ENCODE measurements at places on chromosomes 3 and 15. TPM values are rescaled to one million over a fixed set of nuclear protein-coding genes. Genes with fewer than 3 reads are reported as not detected.

GRCh38 chr3:63674586-63674985, 22.1 kb downstream of the SNTN start:
- H3K4me1 ChIP-seq, result no peaks in the 10 kb centered on the region
- H3K36me3 ChIP-seq, result no peaks in the 10 kb centered on the region
- H3K27ac ChIP-seq, result no peak overlapping the region

Gene TTLL13
- total RNA-seq, result 0.96 TPM

- no peaks in the 10 kb centered on the region for H3K27me3 ChIP-seq
- H3K36me3 ChIP-seq, result no peaks in the 10 kb centered on the region
- peaks cover 54% of the 10 kb centered on the region for H3K4me1 ChIP-seq
- peak overlapping the region; percentile 89 for H3K4me3 ChIP-seq
Measured at GRCh38 chr15:52680041-52680391, 828 bp upstream of the ATOSA start.

Gene IMPG2
- 0.05 TPM for total RNA-seq

Gene GOLGA8N
- total RNA-seq, result 2.4 TPM

DNA sequence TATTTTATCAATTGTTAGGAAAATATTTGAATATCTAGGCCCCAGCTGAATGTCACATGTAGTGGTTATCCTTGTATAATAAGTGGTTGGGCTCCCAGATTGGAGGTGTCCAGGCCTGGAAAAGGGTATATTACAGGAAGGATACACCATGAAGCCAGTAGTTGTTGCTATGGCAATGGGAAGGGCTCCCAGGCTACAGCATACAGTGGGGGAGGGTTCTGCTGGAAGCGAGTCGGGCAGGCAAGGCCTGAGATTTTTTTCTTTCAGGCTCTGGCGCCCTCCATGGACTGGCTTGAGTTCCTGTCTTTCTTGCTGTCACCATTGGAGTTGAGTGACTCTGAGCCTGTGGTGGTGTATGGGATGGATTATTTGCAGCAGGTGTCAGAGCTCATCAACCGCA, 8.9 kb downstream of the ECE2 start:
- H3K4me3 ChIP-seq, result no peak overlapping the region
- peak; percentile 67 for DNase-seq

Gene CCDC39
- not detected for total RNA-seq

Gene LMAN1L
- not detected for total RNA-seq

DNA sequence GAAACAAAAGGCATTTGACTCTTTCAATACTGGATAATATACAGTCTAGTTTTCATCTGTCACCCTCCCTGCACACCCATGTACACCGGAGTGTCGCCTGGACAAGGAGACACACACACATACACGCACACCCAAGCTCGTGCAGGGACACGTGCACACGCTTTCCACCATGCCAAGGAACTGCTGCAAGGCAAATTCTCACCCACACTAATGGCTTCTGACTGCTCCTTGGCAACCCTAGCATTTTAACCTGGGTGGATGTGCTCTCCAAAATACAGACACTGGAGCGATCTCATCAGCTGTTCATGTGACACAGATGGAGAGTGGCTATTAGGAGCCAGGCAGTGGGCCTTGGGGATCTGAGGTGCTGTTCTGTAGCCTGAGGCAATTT, 61.6 kb downstream of the MEIS2 start:
- DNase-seq, result no peak
- peaks cover 8% of the 10 kb centered on the region for H3K4me1 ChIP-seq
- H3K36me3 ChIP-seq, result no peaks in the 10 kb centered on the region
- H3K27ac ChIP-seq, result no peak overlapping the region
- no peaks in the 10 kb centered on the region for H3K27me3 ChIP-seq

GRCh38 chr15:77167406-77167805, 96.5 kb upstream of the TSPAN3 start:
- H3K27ac ChIP-seq, result no peak overlapping the region
- no peak overlapping the region for H3K4me3 ChIP-seq
- DNase-seq, result no peak
- H3K4me1 ChIP-seq, result no peaks in the 10 kb centered on the region
- H3K27me3 ChIP-seq, result no peaks in the 10 kb centered on the region
- no peaks in the 10 kb centered on the region for H3K36me3 ChIP-seq

DNA sequence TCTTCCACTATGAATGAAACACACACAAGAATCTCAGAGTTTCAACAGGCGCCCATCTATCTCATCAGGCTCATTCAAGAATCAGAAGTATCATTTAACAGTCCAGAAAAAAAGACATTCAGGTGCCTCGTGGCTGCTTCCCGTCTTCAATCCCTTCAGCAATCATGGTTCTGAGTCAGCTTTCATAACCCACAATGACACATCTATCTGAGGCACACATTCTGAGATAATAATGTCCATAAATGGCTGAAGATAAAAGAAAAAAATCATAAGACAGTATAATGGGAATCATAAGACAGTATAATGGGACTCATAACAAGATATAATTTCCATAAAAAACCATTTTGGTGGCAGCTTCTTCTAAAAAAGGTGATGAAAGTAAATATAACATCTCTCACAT, 52.4 kb downstream of the TNIK start:
- peaks cover 10% of the 10 kb centered on the region for H3K4me1 ChIP-seq
- H3K27ac ChIP-seq, result peak overlapping the region; percentile 16
- no peaks in the 10 kb centered on the region for H3K27me3 ChIP-seq
- DNase-seq, result peak; percentile 44
- H3K4me3 ChIP-seq, result no peak overlapping the region

DNA sequence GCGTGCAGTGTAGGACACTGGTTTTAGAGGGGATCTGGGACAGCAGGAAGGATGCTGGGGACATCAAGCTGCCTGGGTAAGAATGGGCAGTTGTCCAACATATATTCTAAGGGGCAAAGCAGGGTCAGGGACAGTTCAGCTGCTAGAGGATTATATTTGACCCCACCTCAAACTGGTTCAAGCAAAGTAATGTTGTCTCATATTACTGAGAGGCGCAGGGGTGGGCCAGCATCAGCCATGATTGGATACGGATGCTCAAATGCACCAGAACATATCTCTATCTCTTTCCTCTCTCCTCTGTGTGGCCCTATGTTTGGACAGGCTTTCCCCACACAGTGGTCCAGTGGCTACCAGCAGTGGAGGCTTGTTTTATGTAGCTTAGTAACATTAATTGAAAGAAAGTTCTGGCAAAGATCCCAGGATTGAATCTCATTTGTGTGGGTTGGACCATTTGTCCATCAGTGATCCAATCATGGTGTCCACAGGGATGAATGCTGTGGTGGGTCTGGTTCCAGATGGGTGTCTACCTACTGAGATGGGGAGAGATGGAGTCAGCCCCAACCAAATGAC, 49.8 kb upstream of the RGMA start:
- H3K27me3 ChIP-seq, result peaks cover 88% of the 10 kb centered on the region
- DNase-seq, result no peak
- no peaks in the 10 kb centered on the region for H3K36me3 ChIP-seq
- no peak overlapping the region for H3K4me3 ChIP-seq
- H3K27ac ChIP-seq, result no peak overlapping the region

Gene ANKUB1
- total RNA-seq, result not detected

- no peak overlapping the region for H3K27ac ChIP-seq
- DNase-seq, result no peak
Measured at GRCh38 chr3:105755121-105755886, 113.5 kb downstream of the CBLB start.

GRCh38 chr15:98000249-98001203, 40.0 kb downstream of the ARRDC4 start:
- H3K4me3 ChIP-seq, result no peak overlapping the region
- no peaks in the 10 kb centered on the region for H3K36me3 ChIP-seq
- no peak for DNase-seq
- H3K27ac ChIP-seq, result no peak overlapping the region

Gene CFAP161
- total RNA-seq, result 1.4 TPM

Gene ERICH6
- total RNA-seq, result not detected

Gene VPS13C
- total RNA-seq, result 48.9 TPM

GRCh38 chr3:132662212-132662611, 2.1 kb downstream of the UBA5 start:
- peak overlapping the region; percentile 82 for H3K4me3 ChIP-seq
- H3K27ac ChIP-seq, result no peak overlapping the region
- peaks cover 23% of the 10 kb centered on the region for H3K4me1 ChIP-seq
- H3K27me3 ChIP-seq, result no peaks in the 10 kb centered on the region

Data from PC-9 (cell line).